Activated T-cell treated with anti-CD3 and anti-CD28 coated beads, Interleukin-2, amount 50 U/mL, for 4 hours (primary cell): ENCODE measurements at places on chromosomes 1 and 21.

DNA sequence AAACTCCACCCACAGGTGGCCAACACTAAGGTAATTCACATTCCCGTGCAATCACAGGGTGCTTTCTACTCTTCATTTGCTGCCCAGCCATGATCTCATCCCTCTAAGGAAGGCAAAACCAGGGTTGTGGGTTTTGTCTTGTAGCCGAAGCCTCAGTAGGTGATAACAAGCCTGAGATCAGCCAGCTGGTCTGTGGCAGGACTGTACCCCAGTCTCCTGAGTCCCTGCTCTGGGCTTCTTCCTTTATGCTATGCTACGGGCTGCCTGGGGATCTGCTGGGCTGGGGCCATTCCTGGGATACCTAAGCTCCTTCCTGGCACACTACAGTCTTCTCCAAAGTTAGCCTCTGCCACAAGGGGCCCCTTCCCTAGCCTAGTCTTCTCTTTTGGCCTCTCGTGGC, 9.8 kb downstream of the PPFIA4 start:
- DNase-seq: no peak

DNA sequence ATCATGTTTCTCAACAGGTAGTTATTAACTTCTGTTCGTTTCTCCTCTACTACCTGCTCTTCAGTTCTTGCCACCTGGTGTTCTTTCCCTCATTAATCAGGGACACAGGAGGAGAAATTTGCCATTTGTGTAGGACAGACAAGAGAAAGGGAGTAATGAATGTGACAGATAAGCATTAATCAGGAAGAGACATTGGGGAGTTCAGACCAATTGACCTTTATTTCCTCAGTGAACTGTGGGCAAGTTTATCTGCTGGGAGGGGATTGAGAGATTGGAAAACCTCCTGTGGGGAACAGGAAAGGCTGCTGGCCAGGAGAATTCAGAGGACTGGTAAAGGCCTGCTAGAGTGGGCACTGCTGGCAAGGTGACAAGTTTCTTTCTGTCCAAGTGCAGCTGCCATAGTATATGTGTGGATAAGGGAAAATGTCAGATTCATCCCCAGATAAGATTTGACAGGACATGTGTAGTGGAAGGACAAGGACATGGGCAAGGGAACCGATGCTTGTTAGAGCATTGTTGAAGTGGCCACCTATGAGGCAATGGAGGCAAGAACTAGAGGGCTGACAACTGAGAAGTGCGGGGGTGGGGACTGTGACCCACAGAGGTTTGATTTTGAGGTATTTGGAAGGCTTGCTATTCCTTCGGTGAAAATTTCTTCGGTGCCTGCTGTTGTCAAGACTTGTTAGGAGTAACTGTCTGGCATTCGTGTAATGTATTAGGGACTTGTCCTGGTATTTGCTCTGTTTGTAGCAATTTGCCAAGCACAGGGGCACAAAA, 12.6 kb downstream of the SZT2 start:
- DNase-seq: no peak

DNA sequence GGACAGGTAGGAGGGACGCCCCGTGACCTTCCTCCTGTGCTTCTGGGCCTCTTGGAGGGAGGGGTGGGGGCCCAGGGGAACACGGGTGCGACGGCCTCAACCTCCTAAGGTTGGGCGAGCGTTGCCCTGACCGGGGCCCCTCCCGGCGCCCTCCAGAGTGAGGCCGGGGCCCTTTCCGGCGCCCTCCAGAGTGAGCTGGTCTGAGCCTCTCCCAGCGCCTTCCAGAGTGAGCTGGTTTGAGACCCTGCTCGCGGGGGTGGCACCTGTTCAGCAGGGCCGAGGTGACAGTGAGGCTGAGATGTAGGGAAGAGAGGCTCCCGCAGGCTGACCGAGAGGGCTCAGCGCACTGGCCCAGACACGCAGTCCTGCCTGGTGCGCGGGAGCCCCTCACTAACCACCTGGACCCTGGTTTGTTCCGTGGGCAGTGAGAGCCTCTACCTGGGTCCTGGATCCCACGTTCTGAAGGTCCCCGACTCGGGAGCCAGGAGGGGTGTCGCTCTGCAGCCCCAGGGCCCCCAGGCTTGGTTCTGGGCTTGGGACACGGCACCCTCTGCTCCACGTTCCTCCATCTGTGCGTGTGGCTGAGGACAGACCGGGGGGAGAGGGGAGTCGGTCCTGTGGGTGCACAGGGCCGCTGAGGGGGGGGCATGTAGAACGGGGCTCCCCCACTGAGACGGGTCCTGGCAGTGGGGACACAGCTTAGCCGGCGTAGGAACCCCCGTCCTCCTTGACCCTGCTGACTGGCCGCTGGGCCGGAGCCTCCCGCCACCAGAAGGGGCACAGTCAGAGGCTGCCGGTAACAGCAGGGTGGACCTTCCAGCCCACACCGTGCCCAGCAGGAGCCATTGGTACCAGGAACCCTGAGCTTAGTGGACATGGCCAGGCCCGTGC, 1.4 kb downstream of the COL6A1 start:
- no peak for DNase-seq

DNA sequence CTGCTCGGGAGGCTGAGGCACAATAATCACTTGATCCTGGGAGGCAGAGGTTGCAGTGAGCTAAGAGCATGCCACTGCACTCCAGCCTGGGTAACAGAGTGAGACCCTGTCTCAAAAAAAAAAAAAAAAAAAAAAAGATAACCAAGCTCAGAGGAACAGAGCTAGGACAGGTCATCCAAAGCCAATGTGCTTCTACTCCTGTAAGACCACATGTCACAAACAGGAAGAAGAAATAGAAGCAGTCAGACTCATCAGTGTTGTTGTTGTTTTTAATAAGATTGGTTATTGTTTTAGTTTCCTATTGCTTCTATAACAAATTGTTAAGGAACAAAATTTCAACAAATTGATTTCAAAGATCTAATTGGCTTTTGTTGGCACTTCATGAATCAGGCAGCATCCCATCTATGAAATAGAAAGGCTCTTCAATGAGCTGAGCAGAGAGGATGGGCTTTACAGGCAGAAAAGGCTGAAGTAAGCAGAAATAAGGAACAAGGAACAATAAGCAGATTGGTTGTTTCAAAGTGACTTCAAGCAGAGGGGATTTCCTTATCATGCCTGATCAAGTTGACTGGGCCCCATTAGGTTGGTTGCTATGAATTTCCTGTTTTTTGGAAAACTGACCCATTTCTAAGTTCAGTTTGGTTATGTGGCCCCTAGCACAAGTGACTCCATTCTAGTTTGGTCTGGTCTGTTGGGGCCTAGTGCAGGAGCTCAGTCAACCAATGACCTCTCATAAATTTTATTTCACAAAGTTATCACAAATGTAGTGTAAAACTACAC, 6.0 kb upstream of the AKNAD1 start:
- DNase-seq: no peak

DNA sequence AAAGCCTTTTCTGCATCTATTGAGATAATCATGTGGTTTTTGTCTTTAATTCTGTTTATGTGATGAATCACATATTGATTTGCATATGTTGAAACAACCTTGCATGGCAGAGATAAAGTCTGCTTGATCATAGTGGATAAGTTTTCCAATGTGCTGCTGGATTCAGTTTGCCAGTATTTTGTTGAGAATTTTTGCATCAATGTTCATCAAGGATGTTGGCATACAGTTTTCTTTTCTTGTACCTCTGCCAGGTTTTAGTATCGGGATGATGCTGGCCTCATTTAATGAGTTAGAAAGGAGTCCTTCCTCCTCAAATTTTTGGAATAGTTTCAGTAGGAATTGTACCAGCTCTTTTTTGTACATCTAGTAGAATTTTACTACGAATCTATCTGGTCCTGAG, 55.0 kb downstream of the COL24A1 start:
- no peak for DNase-seq

GRCh38 chr1:233289676-233290075, 5.8 kb downstream of the PCNX2 start:
- DNase-seq: no peak

GRCh38 chr21:21458124-21458631, 460.0 kb downstream of the NCAM2 start:
- no peak for DNase-seq

DNA sequence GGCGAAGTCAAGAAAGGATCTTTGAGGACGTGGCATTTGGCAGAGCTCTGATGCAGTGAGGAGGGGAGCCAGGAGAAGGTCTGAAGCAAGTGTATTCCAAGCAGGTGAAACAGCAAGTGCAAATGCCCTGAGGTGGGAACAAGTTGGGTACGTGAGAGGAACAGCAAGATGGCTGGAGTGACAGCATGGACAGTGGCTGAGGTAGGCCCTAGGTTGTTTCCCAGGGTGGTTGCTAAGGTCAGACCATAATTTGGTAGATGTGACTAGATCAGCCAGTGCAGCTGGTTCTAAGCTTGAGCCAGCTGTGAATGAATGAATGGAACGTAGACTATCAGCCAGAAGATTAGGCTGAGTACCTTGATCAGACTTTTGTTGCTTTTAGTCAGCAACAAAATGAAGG, 37.5 kb upstream of the JUN start:
- no peak for DNase-seq

- DNase-seq: no peak
Measured at GRCh38 chr1:3646596-3646995, 3.3 kb downstream of the WRAP73 start.

GRCh38 chr1:189619682-189620332, 857.9 kb downstream of the BRINP3 start:
- no peak for DNase-seq

GRCh38 chr1:51482881-51483280, 36.2 kb downstream of the EPS15 start:
- DNase-seq: no peak

GRCh38 chr1:6489383-6489765, 2.1 kb downstream of the PLEKHG5 start:
- no peak for DNase-seq

- DNase-seq: no peak
Measured at GRCh38 chr21:35783721-35784120, 276.6 kb downstream of the SETD4 start.

- DNase-seq: no peak
Measured at GRCh38 chr1:38068220-38068979, 21.8 kb upstream of the POU3F1 start.

- DNase-seq: no peak
Measured at GRCh38 chr1:53066891-53067738, 5.1 kb downstream of the PODN start.

- DNase-seq: no peak
Measured at GRCh38 chr1:41399145-41399795, 38.0 kb downstream of the FOXO6 start.

DNA sequence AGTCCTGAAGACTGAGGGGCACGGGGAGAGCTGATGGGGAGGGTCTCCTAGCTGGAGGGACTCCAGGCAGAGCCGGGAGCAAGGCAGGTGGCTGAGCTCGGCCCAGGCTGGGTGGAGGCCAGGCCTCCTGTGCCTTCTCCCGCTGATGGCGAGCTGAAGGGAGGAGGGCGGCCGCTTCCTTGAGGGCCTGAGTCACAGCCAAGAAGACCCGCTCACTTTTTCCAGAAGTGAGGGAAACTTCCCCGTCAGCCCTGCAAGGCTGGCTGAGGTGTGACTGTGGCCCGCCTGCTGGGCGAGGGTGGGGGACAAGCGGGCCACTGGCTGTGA, 1.7 kb upstream of the VWA1 start:
- DNase-seq: peak; percentile 44

DNA sequence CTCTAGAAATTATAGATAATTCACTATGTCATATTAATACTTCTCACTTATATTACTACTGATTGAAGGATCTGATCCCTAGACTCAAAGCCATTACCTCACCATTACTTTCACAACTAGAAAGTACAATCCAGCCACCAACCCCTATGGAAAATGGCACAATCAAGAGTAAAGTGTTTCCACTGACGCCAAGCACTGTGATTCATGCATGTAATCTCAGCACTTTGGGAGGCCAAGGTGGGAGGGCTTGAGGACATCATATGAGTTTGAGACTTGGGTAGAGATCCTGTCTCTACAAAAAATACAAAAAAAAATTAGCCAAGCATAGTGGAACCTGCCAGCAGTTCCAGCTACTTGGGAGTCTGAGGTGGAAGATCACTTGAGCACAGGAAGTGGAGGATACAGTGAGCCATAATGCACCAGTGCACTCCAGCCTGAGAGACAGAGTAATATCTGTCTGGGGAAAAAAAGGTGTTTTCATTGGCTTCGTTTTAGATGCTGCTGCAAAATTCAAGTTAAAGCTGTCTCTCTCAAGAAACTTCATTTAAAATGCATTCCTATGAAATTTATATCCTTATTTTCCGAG, 126.5 kb downstream of the AKT3 start:
- no peak for DNase-seq

- DNase-seq: no peak
Measured at GRCh38 chr1:219553934-219554502, 58.9 kb downstream of the ZC3H11B start.

- DNase-seq: no peak
Measured at GRCh38 chr1:167425482-167425881, 92.8 kb downstream of the CD247 start.

DNA sequence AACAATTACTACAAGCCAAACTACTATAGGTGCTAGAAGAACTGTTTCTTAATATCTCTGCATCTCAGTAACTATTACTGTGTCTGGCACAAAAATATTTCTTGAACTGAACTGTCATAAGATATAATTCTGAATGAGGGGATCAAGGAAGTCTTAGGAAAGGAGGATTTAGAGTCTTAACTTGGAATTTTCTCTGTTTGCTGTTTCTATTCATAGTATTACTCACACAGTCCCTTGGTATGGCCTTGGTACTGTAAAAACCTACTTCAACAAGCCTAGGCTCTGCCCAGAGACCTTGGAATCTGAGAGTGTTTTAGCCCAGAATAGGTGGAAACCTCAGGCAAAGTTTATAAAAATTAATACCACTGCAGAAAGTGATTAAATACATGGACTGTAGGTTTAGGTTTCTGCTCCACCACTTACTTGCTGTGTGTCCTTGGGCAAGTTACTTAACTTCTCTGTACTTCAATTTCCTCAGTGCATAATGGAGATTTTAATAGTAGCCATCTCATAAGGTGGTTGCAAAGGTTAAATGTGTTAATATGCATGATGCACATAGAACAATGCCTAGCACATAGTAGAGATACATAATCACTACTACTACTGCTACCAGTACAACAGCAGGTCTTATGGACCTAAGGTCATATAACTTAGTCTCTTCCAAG, 87.4 kb upstream of the NFIA start:
- no peak for DNase-seq

- no peak for DNase-seq
Measured at GRCh38 chr1:59045636-59046035, 251.3 kb upstream of the FGGY start.

- no peak for DNase-seq
Measured at GRCh38 chr1:246792603-246793002, 68.4 kb downstream of the SCCPDH start.

DNA sequence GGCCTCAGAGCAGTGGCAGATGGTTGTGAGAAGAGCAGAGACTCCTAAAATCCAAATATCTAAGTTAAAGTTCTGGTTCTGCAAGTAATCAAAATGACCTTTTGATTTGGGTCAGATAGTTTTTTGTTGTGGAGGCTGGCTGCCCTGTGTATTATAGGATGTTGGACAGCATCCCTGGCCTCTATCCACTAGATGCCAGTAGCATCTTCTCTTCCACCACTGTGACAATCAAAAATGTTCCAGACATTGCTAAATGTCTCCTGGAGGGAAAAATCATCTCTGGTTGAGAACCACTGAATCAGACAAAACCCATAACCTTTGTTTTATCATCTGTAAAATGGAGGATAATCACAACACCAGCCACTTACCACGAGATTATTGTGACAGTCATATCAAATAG, 5.9 kb upstream of the DPT start:
- no peak for DNase-seq
